ENCODE measurements at places on chromosomes 11 and 22.
A peak's percentile ranks its signal among the peaks of the same experiment; 100 is the strongest.

GRCh38 chr11:44870181-44870580 is 80.5 kb downstream of the TP53I11 start:
- DNase-seq = no peak

- no peak for DNase-seq
Observed at GRCh38 chr11:22633354-22633902, 7.8 kb upstream of the FANCF start.

DNA sequence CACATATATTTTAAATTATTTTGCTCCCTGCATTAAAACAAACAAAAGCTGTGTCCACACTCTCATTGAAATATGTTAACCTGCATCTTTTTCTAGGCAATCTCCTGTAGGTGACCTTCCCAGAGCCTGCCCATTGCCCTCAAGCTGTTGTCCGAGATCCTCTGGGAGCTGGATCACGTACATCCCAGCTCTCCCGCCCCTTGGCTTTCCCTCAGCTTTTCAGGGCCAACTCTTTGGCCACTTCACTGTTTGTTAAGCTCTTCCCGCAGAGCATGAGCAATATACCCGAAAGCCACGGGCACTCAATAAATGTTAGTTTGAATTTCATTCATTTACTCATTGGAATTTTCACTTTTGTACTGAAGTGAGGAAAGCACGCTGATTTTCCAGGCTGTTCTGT is 32.2 kb downstream of the ELMOD1 start:
- no peak for DNase-seq

DNA sequence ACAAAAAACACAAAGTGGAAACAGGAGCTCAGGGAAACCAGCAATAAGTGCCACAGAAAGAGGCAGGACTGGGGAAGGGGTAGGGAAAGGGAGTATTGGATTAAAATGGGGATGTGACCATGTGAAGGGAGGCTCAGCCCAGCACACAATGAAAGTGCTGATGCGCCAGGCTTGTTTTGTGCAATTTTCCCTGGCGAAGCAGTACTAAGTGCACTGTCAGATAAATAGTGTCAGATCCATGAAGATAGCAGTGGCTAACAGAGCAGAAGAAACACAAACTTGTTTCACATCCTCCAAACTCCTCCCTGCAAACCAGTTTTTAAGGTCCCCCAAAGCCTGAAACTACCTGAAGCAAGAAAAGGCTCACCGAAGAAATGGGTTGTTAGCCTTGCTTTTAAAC is 50.7 kb upstream of the RAPSN start:
- DNase-seq = no peak

DNA sequence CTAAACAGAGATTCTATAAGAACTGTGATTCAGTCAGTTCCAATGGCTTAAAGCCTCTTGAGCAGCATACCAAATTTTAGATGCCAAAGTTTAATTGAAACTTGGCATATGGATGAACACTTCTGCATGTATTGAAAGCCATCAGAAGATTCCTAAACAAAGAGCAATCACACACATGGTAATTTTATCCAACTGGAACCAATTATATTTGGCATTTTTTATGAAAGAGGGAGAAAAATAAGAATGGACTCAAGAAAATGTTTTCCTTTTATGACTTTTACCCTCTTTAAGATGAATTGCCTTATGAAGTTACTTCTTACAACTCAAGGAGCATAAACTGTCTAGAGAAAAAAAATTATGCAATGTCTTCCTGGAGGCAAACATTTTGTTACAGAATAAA is 7.4 kb downstream of the TRPC6 start:
- DNase-seq = no peak

- no peak for DNase-seq
Observed at GRCh38 chr11:37557990-37558389, 960.0 kb upstream of the RAG2 start.

DNA sequence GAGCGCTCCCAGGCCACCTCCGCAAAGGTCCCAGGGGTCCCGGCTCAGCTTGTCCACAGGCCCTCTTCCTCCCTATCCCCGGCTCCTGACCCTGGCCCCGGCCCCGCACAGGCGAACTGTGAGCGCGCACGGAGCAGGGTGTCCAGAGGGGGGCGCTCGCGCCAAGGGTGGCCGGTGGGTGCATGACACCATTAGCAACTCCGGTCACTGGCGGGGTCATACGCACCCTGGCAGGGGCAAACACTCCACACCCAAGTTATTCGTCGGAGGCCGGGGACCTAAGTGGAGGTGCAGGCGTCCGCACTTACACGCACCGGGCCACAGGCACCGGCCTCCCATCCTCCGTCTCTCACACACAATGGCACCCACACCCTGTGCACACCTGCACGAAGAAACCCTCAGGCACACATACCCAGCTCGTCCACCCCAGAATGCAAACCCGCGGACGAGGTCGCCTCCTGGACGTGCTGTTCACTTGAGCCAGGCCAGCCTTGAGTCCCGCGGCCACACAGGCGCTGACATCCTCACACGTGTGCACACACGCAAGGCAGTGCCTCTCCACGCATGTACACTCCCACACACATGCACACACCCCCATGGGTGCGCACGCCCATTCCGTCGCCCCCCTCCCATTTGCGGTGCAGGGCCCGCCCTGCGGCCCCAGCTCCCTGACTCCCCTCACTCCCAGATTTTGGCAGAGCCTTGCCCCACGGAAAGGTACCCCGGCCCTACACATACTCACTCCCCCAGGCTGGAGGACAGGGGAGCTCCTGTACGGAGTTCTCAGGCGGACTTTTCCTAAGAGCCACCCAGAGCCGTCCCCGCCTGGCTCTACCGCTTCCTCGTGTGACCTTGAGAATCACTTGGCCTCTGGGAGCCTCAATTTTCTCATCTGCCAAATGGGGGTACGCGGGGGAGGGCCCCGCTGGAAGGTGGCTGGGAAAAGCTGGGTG is at the start of gene RASGRP2:
Gene RASGRP2 (minus strand): TSS at position 552 of the 953 bp plus-strand sequence. CDS start 1,276 bp downstream, outside the sequence.
- no peak for DNase-seq

DNA sequence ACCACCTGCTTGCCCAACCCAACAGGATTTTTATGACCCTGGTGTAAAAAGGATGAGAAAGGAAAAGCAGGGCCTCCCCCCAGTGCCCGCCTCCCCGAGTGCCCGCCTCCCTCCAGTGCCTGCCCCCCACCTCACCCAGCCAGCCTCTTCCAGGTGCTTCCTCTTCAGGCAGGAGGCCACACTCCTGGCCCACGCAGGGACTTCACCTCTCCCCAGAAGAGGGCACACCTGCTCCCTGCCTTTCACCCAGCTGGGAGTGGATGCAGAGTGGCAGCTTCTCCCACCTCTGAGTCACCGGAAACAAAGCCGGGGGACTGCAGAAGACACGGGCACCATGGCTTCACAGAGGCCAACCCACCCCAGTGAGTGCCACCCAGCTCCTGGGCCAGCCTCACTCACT is 16.1 kb downstream of the CPT1A start:
- no peak for DNase-seq

- no peak for DNase-seq
Observed at GRCh38 chr11:1064167-1064566, 10.5 kb upstream of the MUC2 start.

DNA sequence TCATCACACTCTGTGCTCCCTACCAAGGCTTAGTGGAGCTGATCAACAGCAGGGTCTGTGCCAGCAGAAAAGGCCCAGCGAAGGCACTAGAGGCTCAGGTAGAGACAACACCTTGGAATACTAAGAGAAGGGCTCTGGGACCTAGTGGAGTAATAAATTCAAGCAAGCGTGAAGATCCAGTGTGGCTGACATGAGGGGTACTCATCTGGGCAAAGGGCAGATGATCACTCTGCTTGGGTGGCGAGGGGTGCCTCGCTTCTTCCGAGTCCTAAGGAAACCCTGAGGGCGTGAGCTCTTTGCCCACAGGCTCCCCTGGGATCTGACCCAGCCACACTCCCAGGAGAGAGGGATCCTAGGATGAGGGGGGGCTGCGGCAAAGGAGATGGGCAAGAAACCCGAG is 3.5 kb upstream of the TPBGL start:
- no peak for DNase-seq

GRCh38 chr22:34198976-34199375 is 278.7 kb upstream of the LARGE1 start:
- DNase-seq = no peak

- DNase-seq = no peak
Observed at GRCh38 chr11:128520206-128520887, 67.0 kb downstream of the ETS1 start.

- DNase-seq = no peak
Observed at GRCh38 chr11:119580081-119580480, 148.9 kb downstream of the NECTIN1 start.

DNA sequence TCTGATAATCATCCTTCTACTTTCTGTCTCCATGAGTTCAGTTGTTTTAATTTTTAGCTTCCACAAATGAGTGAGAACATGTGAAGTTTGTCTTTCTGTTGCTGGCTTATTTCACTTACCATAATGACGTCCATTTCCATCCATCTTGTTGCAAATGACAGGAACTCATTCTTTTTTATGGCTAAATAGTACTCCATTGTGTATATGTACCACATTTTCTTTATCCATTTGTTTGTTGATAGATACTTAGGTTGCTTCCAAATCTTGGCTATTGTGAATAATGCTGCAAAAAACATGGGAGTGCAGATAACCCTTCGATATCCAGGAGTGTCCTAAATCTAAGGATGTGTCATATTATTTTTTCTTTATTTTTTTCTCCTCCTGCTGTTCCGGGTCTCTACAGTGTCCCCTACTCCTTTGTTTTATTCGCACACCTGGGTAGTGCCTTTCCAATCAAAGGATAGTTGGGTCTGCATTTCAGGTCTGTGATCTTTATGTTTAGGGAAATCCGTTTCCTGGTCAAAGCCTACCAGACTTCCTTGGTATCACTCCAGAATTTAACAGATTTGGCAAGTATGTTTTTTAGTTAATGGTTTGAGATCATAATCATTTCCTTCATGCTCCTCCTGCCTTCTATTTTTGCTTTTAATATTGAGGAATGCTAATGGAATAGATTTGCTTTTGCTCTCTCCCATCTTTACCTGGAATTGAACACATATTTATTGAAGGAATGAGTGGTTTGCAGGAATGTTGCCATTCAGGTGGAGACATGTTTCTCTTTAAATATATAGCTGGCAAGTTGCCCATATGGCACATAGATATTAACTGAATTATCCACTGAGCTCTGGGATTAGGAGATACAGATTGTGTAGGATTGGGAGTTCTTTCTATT is 53.7 kb downstream of the ARHGEF12 start:
- DNase-seq = no peak

DNA sequence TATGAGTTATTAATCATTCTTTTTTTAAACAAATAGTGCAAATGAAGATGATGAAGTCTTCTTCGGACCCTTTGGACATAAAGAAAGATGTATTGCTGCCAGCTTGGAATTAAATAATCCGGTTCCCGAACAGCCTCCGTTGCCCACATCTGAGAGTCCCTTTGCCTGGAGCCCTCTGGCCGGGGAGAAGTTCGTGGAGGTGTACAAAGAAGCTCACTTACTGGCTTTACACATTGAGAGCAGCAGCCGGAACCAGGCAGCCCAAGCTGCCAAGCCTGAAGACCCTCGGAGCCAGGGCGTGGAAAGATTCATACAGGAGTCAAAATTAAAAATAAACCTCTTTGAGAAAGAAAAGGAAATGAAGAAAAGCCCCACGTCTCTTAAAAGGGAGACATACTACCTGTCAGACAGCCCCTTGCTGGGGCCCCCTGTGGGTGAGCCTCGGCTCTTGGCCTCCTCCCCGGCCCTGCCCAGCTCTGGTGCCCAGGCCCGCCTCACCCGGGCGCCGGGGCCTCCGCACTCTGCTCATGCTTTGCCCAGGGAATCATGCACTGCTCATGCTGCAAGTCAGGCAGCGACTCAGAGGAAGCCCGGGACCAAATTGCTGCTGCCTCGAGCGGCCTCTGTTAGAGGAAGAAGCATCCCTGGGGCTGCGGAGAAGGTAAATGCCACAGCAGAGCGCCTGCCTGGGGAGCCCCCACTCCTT is 11.8 kb downstream of the GTSE1 start:
- no peak for DNase-seq

- no peak for DNase-seq
Observed at GRCh38 chr11:110289472-110289871, 6.9 kb downstream of the RDX start.

- DNase-seq = no peak
Observed at GRCh38 chr22:34308101-34308500, 387.8 kb upstream of the LARGE1 start.

- no peak for DNase-seq
Observed at GRCh38 chr11:66476841-66477251, 3.4 kb upstream of the DPP3 start.

DNA sequence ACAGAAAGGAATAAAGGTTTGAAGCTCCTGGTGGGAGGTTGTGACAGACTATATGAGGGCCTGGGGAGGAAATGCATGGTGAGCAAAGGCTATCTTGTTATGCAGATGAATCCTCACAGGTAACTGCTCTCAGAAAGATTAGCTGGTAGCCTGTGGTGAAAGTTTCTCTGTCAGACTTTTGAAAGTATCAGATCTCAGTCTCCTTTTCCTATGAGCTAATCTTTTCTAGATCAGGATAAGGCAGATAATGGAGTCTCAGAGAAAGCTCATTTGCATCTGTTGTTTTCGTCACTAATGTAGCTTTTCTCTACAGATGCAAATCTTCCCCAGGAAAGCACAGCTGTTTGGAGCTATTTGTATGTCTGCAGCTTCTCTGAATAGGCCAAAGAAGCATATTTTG is 21.0 kb upstream of the OR6X1 start:
- no peak for DNase-seq

- no peak for DNase-seq
Observed at GRCh38 chr22:37633089-37633624, 6.3 kb upstream of the SH3BP1 start.

GRCh38 chr11:1226986-1227550 is 4.2 kb downstream of the MUC5B start:
- DNase-seq = no peak

GRCh38 chr22:46448333-46448732 is 89.1 kb downstream of the CELSR1 start:
- DNase-seq = no peak

DNA sequence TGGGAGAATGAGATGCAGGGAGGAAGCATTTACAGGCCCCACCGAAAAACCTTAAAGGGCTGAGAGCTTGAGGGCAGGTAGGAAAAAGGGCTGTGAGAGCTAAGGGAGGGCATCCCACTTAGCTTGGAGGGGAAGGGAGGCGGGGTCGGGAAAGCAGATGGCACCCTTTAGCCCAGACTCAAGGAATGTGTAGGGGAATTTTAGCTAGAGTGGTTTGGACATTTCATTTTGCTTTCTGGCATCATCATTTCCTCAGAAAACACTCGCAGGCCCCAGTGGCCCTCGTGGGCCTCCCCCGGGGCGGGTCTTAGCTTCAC is 846 bp upstream of the STIM1 start:
- DNase-seq = no peak

- peak; percentile 70 for DNase-seq
Observed at GRCh38 chr22:36986242-36986821, 32.9 kb downstream of the TST start.

GRCh38 chr11:12177739-12178338 is 67.4 kb downstream of the MICAL2 start:
- no peak for DNase-seq

- no peak for DNase-seq
Observed at GRCh38 chr11:127440616-127441015, 440.0 kb upstream of the KIRREL3 start.

DNA sequence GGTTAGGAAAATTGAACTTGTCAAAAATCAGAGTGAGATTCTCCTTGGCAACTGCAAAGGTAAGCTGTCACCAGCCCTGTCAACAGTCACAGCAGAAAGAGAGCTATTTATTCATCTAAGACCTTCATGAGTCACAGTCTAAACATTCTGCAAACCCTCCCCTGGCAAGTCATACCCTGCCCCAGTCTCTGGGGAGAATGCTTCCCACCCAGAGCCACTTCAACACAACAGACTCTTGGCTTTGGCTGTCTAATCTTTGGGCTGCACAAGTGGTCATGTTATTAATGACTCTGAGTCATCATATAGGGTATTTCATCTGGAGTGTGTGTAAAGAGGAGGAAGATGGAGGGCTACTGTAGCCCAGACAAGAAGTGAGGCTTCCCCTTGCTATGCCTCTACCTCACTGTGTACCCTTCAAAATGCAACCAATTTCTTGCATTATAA is 153.4 kb downstream of the CCDC34 start:
- no peak for DNase-seq

Data from stimulated activated CD4-positive, alpha-beta T cell treated with anti-CD3 and anti-CD28 coated beads, Interleukin-12 subunit alpha, Interleukin-12 subunit beta, amount 100 ng/mL, for 24 hours (primary cell).